ENCODE measurements at places on chromosomes 5 and 9.

- DNase-seq, result no peak
Observed at GRCh38 chr5:87850843-87851242, 417.8 kb downstream of the TMEM161B start.

- no peak for DNase-seq
Observed at GRCh38 chr9:96660692-96661248, 5.7 kb upstream of the PRXL2C start.

GRCh38 chr5:15797116-15797515, 297.1 kb downstream of the FBXL7 start:
- no peak for DNase-seq

GRCh38 chr5:28954074-28954473, 1915.7 kb upstream of the CDH9 start:
- no peak for DNase-seq

GRCh38 chr5:138352722-138353559, 456 bp downstream of the KDM3B start:
- peak; percentile 48 for DNase-seq

- no peak for DNase-seq
Observed at GRCh38 chr5:75601996-75602395, 9.3 kb upstream of the ANKDD1B start.

- no peak for DNase-seq
Observed at GRCh38 chr5:5751987-5752386, 329.5 kb downstream of the ICE1 start.

DNA sequence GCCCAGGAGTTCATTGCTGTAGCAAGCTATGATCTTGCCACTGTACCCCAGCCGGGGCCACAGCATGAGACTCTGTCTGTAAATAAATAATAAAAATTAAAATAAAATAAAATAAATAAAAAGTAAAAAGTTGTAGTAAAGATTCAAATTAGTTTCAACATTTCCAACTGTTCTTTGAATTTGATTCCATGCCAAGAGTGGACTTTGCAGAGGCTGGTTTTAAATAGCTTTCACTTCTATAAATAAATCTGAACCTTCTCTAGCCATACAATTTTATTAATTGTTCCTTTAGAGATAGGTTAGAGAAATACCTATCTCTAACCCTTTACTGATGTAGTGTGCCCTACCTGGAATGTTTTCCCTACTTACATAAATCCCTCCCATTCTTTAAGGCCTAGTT, 129.7 kb upstream of the SLIT3 start:
- no peak for DNase-seq

GRCh38 chr9:129500161-129500862, 120.6 kb downstream of the C9orf50 start:
- DNase-seq, result no peak

DNA sequence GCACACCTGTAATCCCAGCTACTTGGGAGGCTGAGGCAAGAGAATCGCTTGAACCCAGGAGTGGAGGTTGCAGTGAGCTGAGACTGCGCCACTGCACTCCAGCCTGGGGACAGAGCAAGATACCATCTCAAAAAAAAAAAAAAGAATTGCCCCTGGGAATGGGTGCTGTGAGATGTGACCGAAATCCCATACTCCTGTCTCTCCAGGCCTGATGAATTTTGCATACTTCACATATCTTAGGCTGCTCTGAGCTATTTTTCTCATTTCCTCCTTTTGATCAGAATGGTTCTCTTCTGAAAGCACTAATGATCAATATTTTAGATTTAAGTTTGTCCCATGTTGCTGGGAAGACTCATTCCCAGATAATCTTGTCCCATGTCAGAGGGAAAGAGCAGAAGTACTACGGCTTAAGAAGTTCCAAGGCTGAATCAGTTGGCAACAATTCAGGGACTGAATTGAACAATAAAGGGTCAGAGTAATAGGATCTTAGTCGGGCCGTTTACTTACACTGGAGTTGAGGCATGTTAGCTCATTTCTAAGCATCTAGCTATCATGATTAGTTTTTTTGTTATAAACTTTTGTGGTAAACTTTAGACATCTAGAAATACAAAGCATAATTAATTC, 44.2 kb upstream of the TENT2 start:
- DNase-seq, result no peak

GRCh38 chr9:71765693-71766092, 2.6 kb downstream of the CEMIP2 start:
- DNase-seq, result no peak

DNA sequence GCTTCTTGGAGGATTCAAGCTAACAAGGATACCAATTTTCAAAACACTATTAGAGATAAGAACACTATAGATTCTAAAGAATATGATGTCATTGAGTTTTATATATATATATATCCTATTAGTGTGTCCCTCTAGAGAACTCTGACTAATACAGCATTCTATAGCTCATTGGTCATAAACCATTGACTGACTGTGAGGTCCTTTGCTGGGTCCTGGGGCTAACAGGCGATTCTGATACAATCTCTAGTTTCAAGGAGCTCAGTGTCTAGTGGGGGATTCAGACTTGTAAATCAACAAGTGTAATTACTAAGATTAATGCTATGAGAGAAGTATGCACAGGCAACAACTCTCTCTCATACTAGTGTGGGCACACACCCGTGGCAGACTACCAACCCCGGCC, 234.5 kb downstream of the DENND1A start:
- no peak for DNase-seq

GRCh38 chr9:37421914-37422288, 595 bp upstream of the GRHPR start:
- no peak for DNase-seq

GRCh38 chr5:83711982-83712601, 8.6 kb downstream of the HAPLN1 start:
- DNase-seq, result no peak

DNA sequence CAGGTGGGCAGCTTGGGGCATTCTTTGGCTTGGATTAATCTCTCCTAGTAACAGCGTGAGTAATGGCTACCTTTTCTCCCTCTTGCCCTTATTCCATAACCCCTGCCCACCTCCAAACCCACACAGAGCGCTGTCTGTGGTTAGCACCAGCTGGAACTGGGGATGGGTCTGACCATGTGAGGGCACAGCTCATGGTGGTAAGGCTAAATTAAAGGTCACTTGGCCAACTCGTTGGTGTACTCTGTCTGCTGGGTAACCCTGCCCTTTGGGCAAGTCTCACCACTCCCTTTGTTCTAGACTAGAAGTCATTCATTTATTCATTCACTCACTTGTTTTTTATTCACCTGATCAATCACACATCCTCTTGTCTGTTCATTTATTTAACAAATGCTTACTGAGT, 27.8 kb downstream of the PPARGC1B start:
- no peak for DNase-seq

- no peak for DNase-seq
Observed at GRCh38 chr9:134626069-134626423, 15.6 kb upstream of the COL5A1 start.
